NCI-H1105 (cell line): ENCODE measurements at places on chromosomes 16 and 17.

GRCh38 chr16:23902748-23903414 is 67.1 kb downstream of the PRKCB start:
- no peak for DNase-seq

- no peak for DNase-seq
Measured at GRCh38 chr17:79563237-79564013, 47.4 kb downstream of the RBFOX3 start.

DNA sequence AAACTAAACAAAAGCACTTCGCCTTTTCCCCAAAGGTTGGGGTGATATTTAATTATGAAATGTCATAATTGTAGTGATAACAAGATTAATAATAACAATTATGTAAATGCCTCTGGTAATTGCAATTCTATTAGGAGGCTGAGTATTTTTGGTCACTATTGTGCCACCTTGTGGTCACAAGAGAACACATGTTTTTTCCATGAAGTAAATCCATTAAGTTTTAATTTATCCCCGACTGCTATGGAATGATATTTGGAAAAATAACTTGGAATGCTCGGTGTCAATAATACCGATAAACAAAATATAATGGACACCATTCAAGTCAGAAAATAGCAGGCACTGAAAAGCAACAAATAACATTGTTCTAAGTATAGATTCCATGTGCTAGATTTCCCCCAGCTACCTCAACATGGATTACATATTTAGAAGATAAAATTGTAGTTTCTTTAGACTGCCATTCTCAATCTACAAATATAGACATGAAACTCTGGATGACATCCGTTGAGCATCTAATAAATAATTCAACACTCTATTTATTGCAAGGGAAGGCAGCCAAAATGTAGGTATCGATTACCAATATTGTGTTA is 25.0 kb upstream of the KCNJ2 start:
- DNase-seq = no peak

DNA sequence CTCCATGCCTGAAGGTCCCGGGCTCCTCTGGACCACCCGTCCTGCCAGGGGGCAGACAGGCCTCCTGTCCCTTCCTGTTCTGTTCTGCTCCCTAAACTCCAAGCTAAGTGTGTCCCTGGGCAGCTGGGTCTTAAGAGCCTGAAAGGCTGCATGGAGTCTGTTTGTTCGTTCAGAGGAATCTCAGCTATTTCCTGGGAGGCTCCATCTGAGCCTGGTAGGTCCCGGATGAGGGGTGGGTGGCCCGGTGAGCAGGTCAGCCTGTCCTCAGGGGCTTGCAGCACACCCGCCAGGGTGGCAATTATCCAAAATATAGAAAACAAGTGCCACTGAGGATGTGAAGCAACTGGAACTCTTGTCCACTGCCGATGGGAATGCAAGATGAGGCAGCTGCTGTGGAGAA is 12.6 kb downstream of the ACTG1 start:
- no peak for DNase-seq

DNA sequence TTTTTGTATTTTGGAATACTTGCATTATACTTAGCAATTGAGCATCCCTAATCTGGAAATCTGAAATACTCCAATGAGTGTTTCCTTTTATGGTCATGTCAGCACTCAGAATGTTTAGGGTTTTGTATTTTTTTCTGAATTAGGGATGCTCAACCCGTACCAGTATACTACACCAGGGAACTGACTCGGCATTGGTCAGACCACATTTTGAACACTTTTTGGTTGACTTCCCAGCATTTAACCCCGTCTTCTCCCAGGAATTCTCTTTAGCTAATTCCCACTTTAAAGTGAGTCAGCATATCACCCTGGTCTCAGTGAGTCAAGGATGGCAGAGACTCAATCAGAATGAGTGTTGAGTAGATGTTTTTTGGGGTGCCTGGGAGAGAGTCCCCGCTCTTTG is 177.9 kb downstream of the SPECC1 start:
- no peak for DNase-seq

- DNase-seq = no peak
Measured at GRCh38 chr17:75024686-75025397, 12.4 kb downstream of the MRPL58 start.

- no peak for DNase-seq
Measured at GRCh38 chr16:89919535-89920406, 1.1 kb downstream of the MC1R start.

DNA sequence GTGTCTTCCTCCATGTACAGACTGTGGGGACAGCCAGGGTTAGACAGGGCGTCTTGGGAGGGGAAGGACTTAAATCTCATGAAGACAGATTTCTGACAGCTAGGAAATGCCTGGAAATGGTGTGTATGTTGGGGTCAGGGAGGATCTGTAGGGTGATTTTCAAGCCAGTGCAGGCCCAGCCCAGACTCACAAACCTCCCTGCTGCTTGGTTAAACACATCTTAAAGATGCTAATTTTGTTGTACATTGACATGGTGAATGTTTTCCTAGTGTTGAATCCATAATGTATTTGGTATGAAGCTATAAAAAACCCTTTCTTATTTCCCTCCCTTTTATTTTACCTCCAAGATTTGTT is 238.3 kb downstream of the CCDC182 start:
- no peak for DNase-seq

- no peak for DNase-seq
Measured at GRCh38 chr17:44241106-44241624, 21.7 kb upstream of the UBTF start.

GRCh38 chr17:79088247-79088996 is 13.8 kb downstream of the ENGASE start:
- no peak for DNase-seq

DNA sequence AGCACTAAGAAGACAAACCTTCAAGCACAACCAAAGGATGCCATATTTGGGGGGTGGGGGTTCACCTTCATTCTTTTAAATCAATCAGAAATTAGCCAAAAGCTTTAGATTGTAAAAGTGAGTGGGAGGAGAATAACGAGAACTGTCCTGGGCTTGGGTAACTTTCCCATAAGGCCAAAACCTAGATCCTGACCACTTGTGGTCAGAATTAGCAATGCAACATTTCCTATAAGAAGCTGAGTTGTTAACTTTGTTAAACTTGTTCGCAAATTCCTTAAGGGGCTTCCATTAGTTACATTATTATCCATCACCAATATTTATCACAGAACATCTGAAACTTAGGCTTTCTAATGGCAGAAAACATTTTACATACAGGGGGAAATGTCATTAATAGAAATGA is 25.1 kb downstream of the STAT5B start:
- DNase-seq = no peak

GRCh38 chr17:27339836-27340550 is 46.1 kb downstream of the WSB1 start:
- no peak for DNase-seq

DNA sequence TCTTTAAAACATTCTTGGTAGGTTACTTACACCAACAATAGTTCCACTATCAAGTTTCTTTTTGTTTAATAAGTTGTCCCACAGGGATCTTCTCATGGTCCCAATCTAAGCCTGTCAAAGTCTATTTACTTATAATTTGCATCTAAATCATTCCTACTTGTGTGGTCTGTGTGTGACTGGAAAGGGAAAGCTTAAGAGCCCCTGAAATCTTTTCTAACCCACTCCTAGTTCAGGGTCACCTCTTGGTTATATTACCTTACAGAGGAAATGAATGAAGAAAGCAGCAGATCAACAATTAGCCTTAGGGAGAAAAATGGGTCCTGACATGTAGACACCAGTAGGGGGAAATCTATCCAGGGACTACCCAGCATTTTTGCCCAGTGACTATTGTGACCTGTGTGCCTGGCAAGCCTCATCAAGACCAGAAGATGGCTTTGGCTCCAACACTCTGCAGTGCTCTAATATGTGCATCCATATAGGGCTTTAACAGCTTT is 110.4 kb upstream of the HAS3 start:
- no peak for DNase-seq

GRCh38 chr16:25403852-25404251 is 146.2 kb upstream of the ZKSCAN2 start:
- no peak for DNase-seq

GRCh38 chr16:30637944-30638343 is 12.8 kb upstream of the PRR14 start:
- peak; percentile 8 for DNase-seq

- DNase-seq = peak; percentile 90
Measured at GRCh38 chr17:5419959-5420653, at the start of gene RPAIN. TSS of gene RPAIN (plus strand) at chr17:5420182. CDS start at chr17:5420211, 29 bp downstream.

GRCh38 chr17:43587647-43588046 is 41.5 kb upstream of the ETV4 start:
- DNase-seq = no peak

- DNase-seq = no peak
Measured at GRCh38 chr16:80778703-80779102, 25.7 kb downstream of the CDYL2 start.

- no peak for DNase-seq
Measured at GRCh38 chr16:4051591-4051990, 64.7 kb downstream of the ADCY9 start.

GRCh38 chr16:13612623-13613022 is 307.3 kb upstream of the ERCC4 start:
- no peak for DNase-seq

GRCh38 chr17:49590874-49591273 is 15.2 kb downstream of the NXPH3 start:
- DNase-seq = no peak

DNA sequence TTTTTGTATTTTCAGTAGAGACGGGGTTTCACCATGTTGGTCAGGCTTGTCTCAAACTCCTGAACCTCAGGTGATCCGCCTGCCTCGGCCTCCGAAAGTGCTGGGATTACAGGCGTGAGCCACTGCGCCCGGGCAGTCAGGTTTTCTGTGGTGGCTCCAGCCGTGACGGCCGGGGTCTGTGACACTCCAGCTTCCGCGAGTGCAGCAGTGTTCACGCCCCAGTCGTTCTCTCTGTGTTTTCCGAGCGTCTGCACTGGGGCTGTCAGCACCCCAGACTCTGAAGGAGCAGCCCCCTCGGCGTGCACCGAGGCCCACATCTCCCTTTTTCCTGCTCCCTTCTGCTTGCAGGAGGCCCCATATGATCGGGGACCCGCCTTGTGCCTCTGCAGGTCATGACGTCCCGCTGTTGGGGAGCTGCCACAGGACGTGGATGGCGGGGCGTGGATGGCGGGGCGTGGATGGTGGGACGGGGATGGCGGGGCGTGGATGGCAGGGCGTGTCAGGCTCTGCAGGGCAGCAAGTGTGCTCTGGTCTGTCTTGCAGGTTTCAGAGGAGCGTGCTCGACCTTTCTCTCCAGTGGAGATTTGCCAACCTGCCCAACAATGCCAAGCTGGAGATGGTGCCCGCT is 5.7 kb downstream of the ASPSCR1 start:
- no peak for DNase-seq

- DNase-seq = no peak
Measured at GRCh38 chr17:44012391-44012790, 2.4 kb downstream of the TMEM101 start.

GRCh38 chr17:15260376-15261257 is 4.5 kb downstream of the PMP22 start:
- DNase-seq = peak; percentile 67

- DNase-seq = peak; percentile 58
Measured at GRCh38 chr17:8109661-8110455, 8.5 kb downstream of the ALOXE3 start.

GRCh38 chr16:11179574-11179973 is 76.4 kb downstream of the SOCS1 start:
- DNase-seq = no peak

DNA sequence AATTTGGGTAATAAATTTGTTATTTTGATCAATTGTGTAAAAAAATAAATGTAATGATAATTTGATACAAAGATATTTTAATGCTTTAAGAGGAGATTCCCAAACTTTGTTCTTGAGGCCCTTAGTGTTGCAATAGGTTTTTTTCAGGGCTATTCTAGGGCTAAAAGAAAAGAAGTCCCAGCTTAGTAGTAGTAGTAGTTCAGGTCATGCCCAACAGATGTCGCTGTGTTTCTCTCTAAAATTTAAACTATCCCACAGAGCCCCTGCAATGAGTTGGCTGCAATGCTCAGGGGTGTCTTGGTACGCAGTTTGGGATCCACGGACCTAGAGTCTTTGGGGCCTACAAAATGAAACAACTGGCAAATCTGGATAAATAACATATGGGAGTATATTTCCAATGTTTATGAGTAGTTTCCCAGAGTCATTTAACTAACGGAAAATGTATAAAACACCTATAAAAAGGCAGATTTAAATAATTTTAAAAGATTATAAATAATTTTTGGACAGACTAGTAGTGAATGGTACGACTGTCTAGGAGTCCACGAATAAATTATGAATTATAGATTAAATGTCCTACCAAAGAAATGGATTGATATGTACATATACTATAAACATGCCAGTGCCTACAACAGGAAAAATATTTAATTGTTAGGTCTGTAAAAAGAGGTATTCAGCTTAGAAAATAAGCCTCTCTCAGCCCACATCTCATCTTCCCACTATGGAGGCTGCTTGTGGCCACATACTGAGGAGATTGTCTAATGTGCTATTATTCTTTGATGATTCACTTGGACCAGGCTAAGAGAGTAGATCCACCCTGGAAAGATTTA is 228.5 kb upstream of the PMFBP1 start:
- DNase-seq = no peak

- DNase-seq = no peak
Measured at GRCh38 chr17:8147141-8147804, 4.9 kb downstream of the PER1 start.

- DNase-seq = no peak
Measured at GRCh38 chr17:42055496-42055895, 5.1 kb upstream of the C17orf113 start.

DNA sequence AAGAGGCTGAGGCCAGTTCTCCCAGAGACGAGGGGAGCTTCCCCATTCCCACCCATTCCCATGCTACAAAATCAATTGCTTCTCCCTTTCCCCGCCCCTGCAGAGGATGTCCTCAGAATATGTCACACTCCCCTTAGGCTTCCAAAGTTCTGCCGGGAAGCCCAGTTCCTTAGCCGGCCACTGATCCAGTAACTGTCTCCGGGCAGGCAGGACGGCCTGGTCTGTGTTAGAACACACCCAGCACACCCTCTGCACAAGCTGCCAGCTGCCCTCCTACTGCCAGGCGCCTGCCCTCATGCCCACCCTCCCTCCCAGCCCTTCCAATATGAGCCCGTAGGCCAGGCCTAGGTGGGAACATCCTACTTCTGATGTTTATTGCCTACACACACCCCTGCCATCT is 31.1 kb downstream of the SGSM2 start:
- DNase-seq = no peak

DNA sequence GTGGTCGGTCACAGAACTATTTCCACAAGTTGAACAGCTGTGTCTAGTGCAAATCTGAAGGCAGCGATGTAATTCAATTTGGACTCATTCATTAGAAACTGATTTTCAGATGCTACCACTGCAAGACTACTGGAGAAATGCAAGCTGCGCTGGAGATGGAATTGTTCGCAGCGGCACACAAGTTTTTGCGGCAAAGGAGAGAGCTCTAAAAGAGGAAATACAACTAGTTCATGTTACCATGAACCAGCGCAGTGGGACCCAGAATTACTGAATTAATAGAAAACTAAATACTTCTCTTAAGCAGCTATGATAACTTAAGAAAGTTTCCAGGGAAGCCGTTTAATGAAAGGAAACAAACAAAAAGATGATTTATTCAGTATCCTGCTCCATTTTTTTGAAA is 1.9 kb downstream of the CREBBP start:
- DNase-seq = no peak

- no peak for DNase-seq
Measured at GRCh38 chr17:39224778-39225307, 902 bp downstream of the STAC2 start.
